ENCODE measurements at places on chromosomes 7 and 10.
A peak's percentile ranks its signal among the peaks of the same experiment; 100 is the strongest.

GRCh38 chr10:109277456-109277855 lies 645.9 kb downstream of the XPNPEP1 start:
- no peak for DNase-seq

GRCh38 chr10:111820471-111820870 lies 363.1 kb downstream of the GPAM start:
- no peak for DNase-seq

DNA sequence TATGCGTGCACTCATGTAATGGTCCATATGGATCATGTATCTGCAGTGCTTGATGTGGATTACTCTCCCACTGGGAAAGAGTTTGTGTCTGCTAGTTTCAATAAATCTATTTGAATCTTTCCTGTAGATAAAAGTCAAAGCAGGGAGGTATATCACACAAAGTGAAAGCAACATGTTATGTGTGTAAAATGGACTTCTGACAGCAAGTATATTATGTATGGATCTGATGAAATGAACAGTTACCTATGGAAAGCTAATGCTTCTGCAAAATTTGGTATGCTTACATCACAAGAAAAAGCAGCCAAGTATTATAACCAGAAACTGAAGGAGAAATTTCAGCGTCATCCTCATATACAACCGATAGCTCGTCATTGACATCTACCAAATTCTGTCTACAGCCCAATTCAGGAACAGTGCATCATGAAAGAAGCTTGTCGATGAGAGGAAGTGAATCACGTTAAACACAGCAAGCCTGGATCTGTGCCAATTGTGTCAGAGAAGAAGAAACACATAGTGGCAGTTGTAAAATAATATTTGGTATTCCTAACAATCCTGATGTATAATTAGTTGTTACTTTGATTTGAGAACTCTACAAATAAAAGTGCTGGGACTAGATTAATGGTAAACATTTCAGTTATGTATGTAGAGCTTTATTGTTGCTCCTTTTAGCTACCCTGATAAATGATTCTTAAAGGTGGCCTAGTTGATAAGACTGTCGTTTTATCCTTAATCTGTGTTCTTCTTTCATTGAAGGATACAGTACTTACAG lies 14.2 kb upstream of the SYPL1 start:
- DNase-seq, result peak; percentile 16

GRCh38 chr7:38195804-38196595 lies 18.0 kb downstream of the STARD3NL start:
- no peak for DNase-seq

- DNase-seq, result no peak
Measured at GRCh38 chr10:22912763-22913384, 15.0 kb upstream of the ARMC3 start.

DNA sequence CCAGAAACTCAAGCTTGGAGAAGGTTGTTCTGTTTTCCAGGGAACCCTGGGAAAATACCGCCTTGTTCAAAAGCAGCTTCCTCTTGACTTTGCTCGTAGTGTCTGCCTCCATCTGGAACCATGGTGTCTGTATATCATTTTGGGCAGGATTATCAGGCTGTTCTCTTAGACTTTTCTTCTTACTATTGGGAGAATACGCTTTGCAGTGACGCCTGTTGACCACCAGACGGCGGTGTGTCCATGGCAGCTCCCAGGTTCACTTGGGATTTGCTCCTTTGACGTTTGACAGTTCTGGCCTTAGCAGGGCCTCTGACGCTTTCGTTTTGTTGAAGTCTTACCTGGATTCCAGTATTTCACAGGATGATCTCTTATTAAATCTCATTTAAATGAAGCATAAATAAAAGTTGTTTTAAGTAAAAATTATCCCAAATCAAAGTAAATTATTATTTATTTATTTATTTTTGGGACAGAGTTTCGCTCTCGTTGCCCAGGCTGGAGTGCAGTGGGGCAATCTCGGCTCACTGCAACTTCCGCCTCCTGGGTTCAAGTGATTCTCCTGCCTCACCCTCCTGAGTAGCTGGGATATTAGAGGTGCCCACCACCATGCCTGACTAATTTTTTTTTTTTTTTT lies 41.8 kb upstream of the GJD4 start:
- peak; percentile 67 for DNase-seq

DNA sequence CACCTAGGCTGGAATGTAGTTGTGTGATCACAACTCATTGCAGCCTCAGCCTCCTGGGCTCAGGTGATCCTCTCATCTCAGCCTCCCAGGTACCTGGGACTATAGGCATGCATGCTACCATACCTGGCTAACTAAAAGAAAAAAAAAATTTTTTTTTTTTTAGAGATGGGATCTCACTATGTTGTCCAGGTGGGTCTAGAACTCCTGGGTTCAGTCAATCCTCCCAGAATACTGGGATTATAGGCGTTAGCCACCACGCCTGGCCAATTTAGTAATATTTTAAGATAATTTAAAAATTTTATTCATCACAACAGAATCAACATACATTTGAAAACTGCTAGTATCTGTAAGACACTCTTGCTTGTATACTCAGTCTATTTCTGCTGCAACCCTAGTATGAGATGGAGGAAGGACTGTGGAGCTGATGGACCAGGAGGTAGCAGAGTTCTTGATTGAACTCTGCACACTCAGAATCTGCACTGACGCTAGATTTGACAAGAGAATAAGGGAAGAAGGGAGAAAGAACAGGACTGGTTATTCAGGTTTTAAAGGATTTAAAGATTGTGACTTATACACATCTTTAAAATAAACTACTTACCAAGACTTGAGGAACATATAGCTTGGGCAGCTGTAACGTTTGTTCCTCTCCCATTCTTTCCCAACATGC lies 57.6 kb downstream of the VCL start:
- DNase-seq, result no peak

- DNase-seq, result peak; percentile 66
Measured at GRCh38 chr10:73771722-73772280, 10.0 kb upstream of the CHCHD1 start.

GRCh38 chr7:148940702-148941597 lies 56.9 kb upstream of the EZH2 start:
- peak; percentile 86 for DNase-seq

DNA sequence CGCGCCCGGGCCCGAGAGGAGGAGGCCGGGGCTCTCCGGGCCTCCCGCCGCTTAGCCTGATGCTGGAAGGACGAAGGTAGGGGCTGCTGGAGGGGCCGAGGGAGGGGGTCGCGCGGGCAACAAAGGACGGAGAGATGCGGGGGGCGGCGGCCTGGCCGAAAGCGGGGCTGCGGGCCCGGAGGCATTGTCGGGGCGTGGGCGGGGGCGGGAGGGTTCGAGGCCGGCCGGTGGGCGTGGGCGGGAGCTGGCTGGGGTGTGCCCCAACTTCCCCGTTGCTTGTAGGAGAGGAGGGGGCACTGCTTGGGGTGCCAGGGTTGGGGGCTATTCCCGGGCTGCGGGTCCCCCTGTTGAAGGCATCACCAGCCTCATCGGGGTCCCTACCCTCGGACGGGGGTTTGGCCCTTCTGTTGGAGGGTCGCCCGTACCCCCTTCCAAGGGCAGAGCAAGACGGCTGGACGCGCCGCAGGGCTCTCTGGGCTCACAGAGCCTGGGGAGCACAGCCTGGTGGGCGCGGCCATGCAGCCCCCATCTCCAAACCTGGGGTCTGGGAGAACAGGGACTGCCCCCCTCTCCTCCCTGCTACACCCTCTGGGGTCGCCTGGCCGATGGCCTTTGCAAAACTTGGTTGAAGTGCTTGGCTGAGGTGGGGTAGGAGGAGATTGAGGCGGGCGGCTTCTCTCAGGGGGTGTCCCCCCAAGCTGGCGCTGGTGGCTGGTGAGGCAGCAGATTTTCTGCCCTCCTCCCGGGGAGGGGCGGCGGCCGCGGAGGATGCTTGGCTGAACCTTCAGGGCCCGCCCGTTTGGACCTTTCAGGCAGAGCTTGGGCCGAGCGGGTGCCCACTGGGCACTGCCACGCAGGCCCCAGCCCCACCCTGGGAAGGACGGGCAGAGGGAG lies 699 bp downstream of the CLIP2 start:
- no peak for DNase-seq

DNA sequence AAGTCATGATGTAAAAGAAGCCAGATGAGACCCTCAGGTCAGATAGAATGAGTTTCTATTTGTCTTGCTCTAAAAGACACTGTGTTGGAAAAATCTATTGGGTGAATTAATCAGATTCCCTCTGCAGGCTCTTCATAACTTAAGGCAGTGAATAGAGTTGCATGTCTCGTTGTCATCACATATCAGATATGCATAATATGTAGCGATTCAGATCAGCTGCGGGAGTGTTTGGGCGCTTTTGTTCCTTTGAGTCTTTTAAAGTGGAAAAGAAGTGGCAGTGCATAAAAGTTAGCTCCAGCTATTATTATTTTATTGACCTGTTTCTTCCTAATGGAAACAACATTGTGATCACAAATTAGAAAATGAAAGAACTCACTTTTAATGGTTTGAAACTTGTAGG lies 84.4 kb downstream of the CDK14 start:
- no peak for DNase-seq

GRCh38 chr7:91288208-91288824 lies 24.1 kb downstream of the FZD1 start:
- DNase-seq, result no peak

DNA sequence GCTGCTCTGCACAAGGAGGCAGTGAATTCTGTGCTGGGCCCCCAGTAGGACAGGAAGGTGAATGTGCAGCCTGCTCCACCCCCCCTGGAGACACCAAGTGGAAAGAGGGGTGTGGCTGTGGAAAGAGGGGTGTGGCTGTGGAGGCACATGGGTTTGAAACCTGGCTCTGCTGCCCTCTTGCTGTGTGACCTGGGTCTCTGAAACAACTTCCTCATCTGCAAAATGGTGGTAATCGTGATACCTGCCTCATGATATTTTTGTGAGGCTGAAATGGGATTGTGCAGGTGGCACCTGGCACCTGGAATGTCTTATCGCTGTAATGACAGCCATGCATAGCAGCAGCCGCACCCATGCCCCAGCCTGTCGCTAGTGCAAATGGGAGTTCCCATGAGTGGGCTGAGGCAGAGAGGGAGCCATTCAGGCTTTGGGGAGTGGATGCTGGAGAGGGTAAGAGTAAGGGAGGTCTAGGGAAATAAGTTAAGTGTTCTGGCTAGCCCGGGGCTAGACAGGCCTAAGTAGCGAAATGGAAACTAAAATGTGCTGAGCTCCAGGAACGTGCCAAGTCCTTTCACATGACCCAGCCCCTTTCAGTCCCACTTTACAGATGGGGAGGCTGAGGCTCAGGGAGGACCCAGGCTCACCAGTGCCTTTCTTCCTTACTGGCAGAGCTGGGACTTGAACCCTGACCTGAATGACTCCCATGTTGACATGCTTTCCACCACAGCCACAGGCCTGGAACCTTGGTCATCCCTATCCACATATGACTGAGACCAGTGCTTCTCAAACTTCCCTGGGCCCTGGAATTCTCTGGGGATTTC lies 35.0 kb downstream of the C10orf105 start:
- DNase-seq, result no peak

GRCh38 chr7:157412491-157413180 lies 75.8 kb downstream of the DNAJB6 start:
- DNase-seq, result no peak

- DNase-seq, result no peak
Measured at GRCh38 chr7:3844540-3845151, 543.6 kb downstream of the SDK1 start.

GRCh38 chr10:60521974-60522405 lies 132.3 kb upstream of the ANK3 start:
- peak; percentile 5 for DNase-seq

GRCh38 chr7:33191340-33191739 lies 62.0 kb downstream of the BBS9 start:
- DNase-seq, result no peak

DNA sequence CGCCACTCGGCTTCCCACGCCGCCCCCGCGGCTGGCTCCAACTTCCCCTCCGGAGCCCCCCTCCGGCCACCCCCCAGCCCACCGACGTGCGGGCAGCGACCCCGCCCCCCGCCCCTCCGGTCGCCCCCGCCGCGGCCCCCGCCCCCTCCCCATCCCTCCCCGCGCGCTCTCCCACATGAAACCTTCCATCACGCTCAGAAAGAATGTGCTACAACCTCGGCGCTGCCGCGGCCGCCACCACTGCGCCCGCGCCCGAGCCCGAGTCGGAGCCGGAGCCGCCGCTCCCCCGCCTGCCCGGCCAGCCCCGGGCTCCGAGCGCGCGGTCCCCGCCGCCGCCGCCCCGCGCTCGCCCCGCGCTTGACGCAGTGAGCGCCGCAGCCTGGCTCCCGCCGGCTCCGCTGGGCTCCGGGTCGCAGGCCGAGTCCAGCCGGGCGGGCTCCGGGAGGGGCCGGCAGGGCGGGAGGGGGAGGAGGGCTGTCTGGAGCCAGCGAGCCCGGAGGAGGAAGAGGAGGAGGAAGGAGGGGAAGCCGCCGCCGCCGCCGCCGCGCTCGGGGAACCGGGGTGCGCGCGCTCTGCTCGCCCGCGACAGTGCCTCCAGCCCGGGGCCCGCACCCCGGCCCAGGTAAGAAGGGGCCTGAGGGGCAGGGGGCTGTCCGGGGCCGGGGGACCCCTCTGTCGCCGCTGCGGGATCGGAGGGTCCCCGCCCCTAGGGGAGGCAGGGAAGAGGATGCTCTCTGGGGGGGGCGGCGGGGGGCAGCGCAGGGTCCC lies 4.3 kb upstream of the ELFN1 start:
- DNase-seq, result no peak

- no peak for DNase-seq
Measured at GRCh38 chr7:31883761-31884164, 186.4 kb downstream of the PDE1C start.

DNA sequence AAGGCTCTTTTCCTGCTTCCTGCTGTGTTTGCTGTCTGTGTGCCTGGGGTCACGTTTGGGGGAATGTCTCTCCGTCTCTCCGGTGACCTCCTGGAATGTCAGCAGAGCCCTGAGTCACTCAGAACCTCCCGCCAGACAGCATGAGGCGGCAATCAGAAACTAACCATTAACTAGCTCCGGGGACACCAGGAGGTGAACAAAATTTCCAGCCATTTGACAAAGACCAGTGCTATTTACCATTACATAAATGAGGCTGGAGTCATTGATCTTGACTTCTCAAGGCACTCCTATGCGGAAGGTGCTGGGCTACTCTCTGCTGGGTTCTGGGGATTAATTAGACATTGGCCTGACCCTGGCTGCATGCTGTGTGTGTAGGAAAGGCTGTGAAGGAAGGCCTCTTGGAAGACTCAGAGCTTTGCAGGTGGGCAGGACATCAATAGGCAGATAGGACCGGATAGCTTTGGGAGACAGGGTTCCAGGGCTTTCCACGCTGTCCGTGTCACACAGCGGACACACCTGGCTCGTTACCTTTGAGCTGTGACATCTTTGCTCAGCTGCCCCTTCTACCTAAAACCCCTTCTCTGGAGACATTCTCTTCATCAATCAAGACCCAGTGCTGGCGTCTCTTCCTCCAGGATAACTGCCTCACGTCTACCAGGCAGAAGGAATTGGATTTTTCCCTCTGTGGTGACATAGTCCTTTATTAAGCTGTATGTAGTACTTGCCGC lies 77.0 kb downstream of the PFKFB3 start:
- no peak for DNase-seq

DNA sequence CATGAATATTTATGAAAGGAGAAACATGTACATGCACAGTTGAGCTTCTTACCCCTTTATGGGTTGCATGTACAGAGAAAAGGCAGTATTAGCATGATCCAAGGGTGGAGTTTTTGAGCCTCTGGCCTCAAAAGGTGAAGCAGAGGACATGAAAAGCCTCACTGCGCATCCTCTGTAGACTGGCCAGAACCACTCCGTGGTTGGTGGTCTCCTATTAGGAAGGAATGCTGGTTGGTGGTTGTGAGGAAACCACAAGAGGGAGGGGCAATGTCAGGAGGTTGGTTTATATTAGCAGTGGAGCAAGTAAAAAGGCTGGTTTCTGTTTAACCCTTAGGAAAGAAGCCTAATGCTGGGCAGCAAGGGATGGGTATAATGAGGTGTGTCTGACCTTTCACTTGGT lies 37.5 kb downstream of the AHCYL2 start:
- DNase-seq, result no peak

GRCh38 chr7:139111811-139112301 lies 2.3 kb upstream of the ZC3HAV1 start:
- no peak for DNase-seq

- DNase-seq, result no peak
Measured at GRCh38 chr10:95305606-95306317, 15.0 kb upstream of the PDLIM1 start.

All from fibroblast of the conjunctiva (primary cell).